ENCODE measurements at places on chromosomes 2 and 18.

GRCh38 chr2:212811036-212811805 lies 272.6 kb upstream of the ERBB4 start:
- no peak for DNase-seq

DNA sequence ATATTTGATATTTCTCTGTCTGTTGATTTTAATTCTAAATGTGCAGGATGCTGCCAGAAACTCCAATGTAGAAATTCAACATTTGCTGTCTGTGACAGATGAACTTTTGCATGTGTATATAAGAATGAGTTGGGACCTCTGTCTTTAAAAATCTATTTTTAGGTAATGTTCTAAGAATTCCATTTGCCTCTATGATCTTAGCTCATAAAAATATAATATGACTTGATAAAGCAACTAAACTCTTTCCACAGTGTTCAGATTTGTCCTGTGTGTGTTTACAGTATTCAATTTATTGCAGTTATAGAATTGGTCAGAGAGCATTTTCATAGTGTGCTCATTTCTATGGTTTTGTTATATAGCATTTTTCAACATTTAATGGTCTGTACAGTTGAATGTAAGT lies 33.6 kb downstream of the RNMT start:
- no peak for DNase-seq

DNA sequence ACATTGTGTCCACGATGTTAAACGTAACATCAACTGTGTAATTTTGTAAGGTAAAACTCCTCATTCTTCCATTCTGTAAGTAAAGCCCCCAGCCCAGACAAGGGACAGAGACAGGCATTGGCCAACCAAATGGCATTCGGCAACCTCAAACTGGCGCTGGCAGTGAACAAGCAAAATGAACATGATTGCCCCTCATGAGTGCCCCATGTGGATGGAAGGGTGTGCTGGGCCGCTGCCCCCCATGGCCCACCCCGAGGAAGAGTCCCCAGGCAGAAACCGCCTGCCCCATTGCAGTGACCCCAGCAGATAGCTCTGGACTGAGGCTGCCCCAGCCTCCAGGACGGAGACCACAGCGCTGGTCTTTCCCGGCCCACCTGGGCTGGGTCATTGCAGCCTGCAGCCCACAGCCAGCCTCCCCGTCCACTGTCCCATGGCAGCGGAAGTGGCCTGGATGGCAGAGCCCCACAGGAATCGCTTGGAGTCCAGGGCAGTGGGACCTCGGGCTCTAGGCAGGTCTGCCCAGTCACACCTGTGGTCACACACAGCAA lies 220.2 kb downstream of the HDAC4 start:
- DNase-seq, result no peak

DNA sequence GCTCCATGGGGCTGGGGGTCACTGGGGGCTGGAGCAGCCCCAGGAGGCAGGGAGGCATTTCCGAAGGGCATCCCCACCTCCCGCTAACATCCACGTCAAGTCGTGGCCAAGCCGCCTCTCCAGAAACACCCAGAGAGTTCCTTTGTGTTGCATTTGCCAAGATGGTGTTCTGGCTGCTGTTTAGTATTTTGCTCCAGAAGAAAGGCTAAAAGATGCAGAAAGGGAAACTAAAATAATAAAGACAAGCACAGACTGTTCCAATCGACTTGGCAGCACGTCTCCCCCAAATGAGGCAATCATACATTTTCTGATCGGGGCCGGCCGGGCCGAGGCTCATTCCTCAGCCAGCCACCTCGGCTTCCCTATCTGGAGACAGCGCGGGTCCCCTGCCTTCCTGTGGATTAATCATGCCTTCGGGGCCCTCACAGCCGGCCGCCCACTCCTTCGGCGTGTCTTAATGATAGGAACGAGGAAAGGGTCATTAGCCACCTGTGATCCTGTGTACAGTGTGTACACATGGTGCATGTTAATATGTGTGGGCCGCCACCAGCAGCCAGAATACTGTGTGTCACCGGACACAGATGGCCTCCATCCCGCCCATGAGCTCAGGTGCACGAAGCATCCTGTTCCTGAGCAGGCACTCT lies 169.2 kb downstream of the KLHL29 start:
- no peak for DNase-seq

GRCh38 chr2:58107803-58108710 lies 61.5 kb downstream of the VRK2 start:
- DNase-seq, result no peak

GRCh38 chr2:113918229-113918628 lies 28.3 kb downstream of the ACTR3 start:
- DNase-seq, result no peak

- DNase-seq, result no peak
Measured at GRCh38 chr2:38080346-38080745, 4.4 kb upstream of the CYP1B1 start.

DNA sequence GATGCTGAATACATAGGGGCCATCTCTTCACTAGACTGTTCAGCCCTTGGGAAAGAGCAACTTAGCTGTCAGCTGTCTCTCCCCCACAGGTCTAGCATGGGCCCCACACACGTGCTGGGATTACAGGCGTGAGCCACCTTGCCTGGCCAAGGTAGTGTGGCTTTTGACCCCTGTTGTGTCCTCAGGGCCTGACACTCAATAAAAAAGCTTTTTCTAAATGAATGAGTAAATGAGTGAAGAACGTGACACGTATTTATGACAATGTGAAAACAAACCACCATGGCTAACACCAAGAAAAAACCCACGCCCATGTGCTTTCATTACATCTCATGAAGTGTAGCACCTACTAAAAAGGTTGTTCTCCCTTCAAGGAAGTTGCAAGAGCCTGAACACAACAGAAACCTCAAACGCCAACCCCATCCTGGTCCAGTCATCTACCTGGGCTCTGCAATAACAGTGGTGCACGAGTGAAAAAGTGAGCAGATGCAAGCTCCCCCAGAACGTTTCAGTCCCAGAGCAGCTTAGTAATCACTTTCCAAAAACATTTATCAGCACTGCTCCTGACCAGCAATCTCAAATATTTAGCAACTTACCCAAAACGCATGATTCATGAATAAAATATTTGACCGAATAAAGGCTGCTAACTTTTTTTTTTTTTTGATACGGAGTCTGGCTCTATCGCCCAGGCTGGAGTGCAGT lies 3.4 kb downstream of the WDFY1 start:
- no peak for DNase-seq

DNA sequence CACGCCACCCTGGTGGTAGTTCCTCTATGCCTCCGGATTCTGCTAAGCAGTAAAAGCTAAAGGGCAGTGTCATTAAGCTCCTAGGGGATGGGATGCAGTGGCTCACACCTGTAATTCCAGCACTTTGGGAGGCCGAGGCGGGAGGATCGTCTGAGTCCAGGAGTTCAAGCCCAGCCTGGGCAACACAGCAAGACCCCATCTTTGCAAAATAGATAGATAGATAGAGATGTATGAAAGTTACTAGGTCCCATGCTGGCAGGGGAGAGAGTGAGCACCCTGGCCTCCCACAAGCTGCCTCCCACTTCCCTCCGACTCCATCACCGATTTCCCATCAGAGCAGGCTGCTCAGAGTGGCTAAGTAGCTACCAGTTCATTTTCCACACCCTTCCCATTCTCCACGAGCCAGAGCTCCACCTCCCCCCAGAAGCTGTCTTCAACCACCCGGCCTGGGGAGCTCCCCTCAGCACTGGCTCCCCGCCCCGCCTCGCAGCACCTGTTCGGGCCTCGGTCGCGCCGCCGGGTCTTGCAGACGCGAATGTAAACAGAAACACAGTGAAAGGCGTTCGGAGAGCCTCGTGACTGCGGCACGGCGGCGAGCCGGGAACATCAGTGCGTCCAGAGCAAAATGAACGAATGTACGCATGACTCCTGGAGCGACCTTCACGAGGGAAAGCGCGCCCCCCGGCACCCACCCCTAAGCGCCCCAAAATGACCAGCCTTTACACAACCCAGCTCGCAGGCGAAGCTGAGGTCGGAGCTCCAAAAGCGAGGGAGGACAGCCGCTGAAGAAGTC lies 598 bp upstream of the CEP68 start:
- DNase-seq, result peak; percentile 79

- no peak for DNase-seq
Measured at GRCh38 chr18:76274468-76275289, 220.4 kb downstream of the ZNF516 start.

GRCh38 chr2:44955593-44956392 lies 14.3 kb downstream of the SIX3 start:
- peak; percentile 76 for DNase-seq

DNA sequence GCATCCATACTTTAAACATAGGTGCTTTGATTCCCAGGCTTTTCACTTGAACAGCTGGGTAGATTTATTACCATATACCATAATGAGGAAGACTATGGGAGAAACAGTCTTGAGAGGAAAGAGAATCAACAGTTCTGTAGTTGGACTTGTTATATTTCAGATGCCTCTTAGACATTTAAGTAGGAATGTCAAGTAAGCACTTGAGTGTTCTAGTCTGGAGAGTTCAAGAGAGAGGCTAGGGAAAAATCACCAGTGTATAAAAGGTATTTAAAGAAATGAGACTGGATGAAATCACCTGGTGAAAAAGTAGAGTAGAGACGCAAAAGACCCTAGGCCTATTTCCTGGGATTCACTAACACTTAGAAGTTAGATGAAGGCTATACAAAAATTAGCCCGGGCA lies 13.5 kb upstream of the CCNT2 start:
- DNase-seq, result no peak

DNA sequence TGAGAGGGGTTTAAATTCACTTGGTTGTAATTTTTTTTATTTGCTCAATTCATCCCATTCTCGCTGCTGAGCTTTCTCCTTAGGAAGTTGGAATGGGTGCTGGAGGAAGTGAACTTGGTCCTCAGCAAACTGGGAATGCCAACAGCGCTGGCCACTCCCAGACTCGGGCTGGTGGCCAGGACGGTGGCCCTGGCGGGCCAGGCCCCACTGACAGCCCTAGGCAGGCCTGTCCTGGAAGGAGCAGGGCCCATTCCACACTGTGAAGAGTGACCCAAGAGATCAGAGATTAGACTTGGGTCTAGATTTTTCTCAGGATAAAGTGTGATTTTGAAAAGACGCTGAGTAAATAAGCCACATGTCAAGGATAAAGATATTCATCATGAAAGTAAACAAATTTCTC lies 132.7 kb downstream of the HDAC4 start:
- peak; percentile 78 for DNase-seq

DNA sequence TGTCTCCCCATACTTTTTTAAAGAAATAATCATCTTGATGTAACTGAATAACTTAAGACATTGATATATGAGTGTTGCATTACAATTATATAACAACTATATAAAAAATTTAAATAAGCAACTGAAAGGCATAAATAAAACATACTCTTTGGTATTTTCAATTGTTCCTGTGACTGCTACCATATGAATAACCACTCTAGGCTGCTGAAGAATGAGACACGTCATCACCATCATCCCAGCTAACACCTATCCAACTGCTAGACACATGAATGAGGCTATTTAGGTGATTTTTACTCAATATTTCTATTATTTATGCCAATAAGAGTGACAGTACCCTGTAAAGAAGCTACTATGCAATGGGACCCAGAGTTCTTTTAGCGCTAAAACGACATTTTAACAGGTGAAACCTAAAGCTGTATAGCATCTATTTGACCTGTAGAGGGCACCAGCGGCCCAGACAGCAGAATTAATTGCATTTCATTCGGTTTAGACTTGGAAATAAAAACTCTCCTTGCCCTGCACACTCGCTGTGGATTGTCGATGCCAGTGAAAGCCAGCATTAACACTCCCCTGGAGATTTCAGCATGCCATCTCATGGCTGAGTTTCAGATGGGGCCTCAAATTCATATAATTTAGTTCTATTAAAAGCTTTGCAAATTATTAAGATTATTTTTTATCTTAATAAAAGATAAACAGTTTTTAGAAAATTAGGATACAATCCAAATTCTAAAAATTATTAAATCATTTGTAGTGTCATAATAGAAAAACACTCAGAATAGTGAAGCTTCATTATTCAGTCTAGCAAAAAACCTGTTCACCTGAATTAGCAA lies 89.4 kb upstream of the MAP2 start:
- peak; percentile 71 for DNase-seq

DNA sequence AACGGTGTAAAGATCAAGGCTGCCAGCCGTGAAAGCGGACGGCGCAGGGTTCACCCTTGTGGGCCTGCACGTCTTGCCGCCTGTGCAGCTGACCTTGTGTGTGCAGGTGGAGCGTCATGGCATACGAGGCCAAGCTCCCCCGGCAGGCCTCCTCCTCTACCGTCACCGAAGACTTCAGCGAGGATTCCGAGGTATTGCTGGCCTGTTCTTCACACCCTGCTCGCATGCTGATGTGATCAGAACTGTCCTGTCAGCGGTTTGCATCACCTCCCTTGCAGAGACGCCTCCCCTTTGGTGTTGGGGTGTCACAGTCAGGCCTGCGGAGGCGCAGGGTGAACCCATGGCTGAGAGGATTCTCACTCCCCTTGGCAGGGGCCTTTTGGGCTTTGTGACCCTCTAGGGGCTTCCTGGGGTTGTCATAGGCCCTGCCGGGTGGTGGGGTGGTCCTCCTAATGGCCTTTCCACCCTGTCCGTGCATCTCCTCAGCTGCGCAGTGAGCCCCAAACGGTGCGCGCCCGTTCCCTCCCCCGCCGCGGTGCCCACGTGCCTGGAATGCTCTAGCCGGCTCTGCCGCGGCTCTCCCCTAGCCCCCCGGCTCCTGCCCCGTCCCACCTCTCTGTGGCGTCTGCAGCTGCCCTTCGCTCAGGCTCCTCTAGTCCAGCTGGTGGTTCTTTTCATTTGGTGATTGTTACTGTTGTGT lies 92.5 kb downstream of the DGKD start:
- no peak for DNase-seq

DNA sequence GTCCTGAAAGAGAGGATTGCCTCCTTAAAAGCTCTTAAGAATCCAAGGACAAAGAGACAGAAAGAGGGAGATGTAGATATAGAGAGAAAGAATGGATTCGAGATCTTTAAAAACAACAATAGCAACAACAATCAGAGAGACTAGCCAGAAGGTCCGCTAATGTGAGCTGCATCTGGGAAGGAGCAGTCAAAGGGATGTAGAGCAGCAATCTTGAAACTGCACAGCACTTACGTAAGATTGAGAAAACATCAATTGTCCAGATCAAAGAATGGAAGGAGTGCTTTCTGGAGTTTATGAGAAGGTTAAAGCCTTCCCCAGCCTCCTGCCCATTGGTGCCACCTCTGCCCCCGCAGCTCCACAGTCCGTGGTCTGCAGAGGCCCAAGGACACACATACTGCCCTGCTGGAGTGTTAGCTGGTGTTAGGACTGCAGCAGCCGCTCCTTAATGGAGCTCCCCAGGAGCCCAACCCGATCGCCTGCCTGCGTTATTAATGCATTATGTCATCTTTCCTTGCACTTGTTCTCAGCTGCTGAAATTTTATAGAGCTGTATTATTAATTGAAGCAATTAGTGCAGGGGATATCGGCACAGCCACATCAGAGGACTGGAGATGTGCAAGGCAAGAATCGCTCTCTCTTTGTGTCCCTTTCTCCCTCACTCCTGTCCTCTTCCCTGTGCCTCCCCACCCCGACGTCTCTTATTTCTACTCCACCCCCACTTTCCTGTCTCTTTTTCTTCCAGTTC lies 94.2 kb upstream of the STPG4 start:
- DNase-seq, result no peak

GRCh38 chr2:136310005-136310495 lies 192.1 kb upstream of the CXCR4 start:
- DNase-seq, result no peak

- DNase-seq, result no peak
Measured at GRCh38 chr2:50556934-50557575, 474.9 kb downstream of the NRXN1 start.

- peak; percentile 30 for DNase-seq
Measured at GRCh38 chr2:160214461-160215445, 14.7 kb upstream of the ITGB6 start.
